NCI-H1105 (cell line): ENCODE measurements at places on chromosomes 1 and 21.

GRCh38 chr1:57599236-57599994 is 175.6 kb upstream of the DAB1 start:
- no peak for DNase-seq

DNA sequence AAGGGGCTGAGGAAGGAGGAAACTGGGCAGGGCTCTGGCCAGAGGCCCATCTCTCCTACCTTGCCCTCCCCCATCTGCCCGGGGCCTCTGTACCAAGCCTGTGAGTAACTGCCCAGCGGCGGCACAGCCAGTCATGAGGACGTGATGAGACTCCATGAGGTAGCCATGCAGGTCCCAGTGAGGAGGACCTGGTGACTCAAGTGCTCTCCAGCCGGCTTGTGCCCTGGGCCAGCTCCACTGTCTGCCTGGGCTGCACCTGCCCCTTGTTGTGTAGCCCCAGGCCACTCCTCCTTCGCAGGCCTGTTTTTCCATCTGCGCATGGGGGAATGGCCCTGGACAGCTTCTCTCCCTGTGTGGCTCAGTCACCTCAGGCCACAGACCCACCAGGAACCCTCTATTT is 42.0 kb upstream of the PADI1 start:
- no peak for DNase-seq

GRCh38 chr21:45019076-45019886 is 55.1 kb upstream of the ADARB1 start:
- DNase-seq, result no peak

GRCh38 chr1:38667626-38668025 is 191.9 kb downstream of the RRAGC start:
- no peak for DNase-seq

DNA sequence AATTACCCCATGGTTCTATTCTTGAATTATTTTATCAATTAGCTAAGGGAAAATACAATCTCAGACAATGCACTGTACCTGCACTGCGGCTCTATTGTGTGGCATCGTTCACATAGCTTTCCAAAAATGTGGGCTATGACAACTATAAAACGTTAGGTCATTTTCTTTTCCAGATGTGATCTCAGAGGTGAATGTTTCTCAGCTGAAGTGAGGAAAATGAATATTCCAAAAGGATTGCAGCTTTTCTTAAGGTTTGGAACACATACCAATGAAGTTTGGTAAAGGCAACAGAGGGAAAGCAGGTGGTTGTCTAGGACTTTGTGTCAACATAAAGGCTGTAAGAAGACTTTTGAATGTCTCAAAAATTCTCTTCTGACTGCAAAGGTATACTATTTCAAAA is 105.5 kb downstream of the NRIP1 start:
- no peak for DNase-seq

- DNase-seq, result no peak
Measured at GRCh38 chr21:45504021-45504515, 38.2 kb downstream of the SLC19A1 start.

DNA sequence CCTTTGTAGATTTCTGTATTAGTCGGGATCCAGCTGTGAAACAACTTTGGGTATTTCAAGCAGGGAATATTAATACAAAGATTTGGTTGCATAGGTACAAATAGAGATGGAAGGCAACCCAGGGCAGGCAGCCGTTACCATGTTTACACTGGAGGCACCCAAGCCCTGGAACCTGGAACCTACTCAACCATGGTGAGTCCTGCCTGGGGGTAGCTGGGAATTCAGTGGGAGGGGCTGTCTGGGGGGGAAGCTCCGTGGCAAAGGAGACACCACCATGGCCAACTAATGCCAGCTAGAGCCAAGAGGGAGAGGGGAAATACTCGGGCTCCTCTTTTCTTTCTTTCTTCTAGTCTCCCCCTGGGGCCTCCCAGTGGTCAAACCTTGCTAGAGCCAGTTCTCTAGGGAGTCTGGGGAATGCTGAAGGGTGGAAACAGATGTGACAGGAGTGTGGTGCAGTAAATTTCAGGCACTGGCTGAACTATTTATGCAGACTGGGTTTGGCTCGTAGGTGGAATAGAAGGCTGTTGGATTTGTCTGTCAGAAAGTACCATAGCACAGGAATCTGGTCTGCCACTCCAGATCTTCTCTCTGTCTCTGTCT is 91.9 kb upstream of the CACNA1E start:
- peak; percentile 74 for DNase-seq

DNA sequence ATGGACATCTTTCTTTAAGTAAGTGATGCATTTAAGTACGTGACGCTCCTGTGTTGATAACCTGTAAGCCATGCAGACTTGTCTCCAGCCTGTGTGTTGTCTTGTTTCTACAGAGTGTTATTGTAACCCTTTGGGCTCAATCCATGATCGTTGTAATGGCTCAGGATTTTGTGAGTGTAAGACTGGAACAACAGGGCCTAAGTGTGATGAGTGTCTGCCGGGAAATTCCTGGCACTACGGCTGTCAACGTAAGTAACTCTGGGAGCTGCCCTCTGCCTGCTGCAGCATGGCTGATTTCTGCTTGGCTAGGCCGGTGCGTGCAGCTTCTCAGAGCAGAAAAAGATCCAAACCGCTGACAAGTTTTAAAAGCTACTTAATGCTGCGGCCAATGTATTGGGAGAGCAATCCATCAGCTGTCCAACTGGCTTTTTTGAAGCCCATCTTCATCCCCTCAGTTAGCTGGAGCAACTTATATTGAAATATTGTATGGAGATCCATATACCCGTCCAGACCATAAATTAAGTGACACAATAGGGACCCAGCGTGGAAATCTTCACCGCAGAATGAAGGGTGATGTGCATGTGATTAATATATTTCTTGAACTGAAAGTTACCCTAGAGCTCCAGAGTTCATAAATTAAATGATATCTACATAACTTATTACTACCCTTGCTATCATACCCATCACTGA is 295.9 kb downstream of the NTNG1 start:
- no peak for DNase-seq

DNA sequence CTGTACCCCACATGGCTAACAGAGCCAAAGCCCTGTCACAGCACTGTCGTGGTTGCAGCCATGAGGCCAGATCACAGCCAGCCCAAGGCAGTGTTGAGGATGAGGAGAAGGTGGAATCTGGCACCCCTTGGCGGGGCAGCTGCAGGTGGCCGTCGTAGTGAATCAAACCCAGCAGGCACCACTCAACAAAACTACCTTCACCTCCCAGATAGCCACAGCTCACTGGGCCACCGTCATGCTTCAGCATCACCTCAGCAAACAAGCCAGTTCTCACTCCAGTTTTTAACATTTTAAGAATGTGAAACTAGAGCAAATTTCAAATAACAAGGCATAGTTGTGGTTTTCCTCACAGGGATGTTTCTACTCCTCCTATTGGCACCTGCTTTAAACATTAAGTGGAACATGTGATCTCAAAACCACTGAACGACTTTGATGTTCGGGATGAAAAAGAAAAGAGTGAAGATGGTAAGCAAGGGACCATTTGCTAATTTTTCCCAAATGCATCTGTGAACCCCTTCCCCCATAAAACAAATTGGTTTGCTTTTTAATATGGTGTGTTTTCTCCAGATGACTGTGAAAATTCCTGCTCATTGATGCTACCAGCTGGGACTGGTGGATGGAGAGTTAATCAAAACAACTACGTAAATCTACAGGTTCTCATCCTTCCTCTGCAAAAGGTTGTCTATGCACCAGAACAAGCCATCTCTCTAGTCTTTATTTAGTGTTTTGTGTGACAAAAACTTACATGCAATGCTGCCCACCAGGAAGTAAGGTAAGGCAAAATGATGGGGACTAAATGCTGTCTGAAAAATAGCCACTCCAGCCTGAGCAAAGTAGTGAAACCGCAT is 45.5 kb downstream of the TOR1AIP2 start:
- no peak for DNase-seq

DNA sequence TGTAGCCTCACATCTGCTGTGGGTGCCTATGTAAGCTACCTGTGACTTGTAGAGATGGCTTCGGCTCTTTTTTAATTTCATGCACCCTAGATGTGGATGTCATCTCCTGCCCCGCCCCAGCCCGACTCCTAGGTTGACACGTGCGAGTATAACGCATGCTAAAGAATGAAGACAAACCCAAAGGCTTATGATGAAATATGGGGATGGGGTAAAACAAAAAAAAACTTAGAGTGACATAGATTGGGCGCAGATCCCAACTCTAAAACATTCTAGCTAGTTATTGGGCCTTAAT is 613 bp upstream of the ERO1B start:
- DNase-seq, result no peak

- DNase-seq, result no peak
Measured at GRCh38 chr1:32549616-32550015, 10.4 kb downstream of the ZBTB8A start.

DNA sequence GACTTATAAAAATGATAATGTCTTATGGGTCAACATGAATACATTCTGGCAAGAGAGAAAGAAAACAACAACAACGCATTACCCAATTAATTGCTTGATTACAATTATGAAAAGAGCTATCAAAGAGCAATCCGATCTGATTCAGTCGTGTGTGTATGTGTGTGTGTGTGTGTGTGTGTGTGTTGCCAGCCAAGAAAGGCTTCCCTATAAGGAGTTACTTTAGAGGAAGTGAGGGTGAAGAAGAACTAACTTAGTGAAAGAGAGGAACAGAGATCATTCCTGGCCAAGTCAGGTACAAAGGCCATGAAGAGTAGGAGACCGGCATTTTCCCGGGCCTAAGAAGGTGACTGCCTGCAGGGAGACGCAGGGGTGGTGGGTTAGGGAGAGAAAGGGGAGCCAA is 9.4 kb downstream of the TMEM35B start:
- DNase-seq, result no peak

DNA sequence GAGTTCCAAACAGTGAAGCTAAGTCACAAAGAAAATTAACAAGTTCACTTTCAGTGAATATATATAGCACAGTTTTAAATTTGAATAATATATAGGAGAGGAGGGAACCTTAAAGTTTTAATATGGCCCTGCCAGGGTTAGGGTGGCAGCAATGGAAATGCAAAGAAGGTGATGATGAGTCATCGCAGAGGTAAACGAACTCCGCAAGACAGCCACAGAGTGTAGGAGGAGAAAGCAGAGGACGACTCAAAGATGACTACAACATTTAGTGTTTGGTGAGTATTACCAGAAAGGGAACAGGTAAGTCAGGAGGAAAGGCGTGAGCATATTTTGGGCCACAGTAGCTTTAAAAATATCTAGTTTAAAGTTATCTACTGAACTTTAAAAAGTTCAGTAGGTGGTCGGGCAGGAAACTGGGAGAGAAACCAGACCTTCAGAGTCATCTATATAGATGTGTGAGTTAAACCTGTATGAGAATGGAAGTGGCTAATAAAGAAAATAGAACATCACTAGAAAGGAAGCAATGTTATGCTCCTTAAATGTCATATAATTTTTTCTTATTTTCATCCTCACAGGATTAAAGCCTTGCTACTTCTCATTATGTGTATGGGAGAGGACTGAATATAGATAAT is 75.7 kb downstream of the UCHL5 start:
- DNase-seq, result no peak

GRCh38 chr1:27402349-27402754 is 9.9 kb downstream of the GPR3 start:
- DNase-seq, result no peak

- DNase-seq, result no peak
Measured at GRCh38 chr1:210654176-210654981, 325.7 kb downstream of the HHAT start.

- no peak for DNase-seq
Measured at GRCh38 chr1:29783508-29784275, 547.4 kb downstream of the PTPRU start.

GRCh38 chr1:59564192-59564891 is 250.4 kb upstream of the HOOK1 start:
- no peak for DNase-seq

- DNase-seq, result no peak
Measured at GRCh38 chr1:89836252-89837035, 15.6 kb downstream of the LRRC8D start.

DNA sequence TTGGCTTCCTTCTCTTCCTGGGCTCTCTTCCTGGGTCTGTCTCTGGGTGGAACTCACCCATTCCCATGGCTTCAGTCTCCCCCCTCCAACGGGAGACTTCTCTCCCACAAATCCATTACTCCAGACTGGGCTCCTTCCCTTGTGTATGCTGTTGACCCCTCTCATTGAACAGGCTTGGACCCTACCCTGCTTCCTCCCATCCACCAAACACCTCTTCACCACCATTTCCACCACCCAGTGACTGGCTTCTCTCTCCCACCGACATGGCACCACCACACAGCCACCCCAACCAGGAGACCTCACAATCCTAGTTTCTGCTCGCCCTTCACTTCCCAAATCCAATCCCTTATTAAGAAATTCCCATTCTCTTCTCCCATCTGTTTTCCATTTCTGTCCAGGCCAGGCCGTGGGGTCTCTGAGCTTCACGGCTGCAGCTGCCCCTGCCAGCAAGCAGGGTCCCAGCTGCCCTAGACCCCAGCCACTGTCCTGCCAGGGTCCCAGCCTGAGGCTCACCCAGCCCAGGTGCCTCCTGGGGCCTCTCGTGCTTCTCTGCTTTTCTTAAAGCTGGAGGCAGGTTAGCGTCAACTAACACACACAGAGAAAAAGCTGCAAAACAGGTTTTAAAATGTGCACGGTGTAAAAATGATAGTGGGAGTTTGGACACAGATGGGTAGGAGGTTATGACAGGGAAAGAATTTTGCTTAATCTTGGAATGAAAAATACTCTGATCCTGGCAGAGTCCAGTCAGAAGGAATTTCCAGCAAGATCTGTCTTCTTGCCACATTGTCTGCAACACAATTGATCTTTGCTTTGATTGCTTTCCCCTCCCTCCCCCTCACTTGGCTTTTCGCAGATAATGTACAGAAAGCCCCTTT is 383.8 kb upstream of the VAMP3 start:
- DNase-seq, result no peak

- DNase-seq, result peak; percentile 80
Measured at GRCh38 chr1:204359474-204360255, at the start of gene PLEKHA6. TSS of gene PLEKHA6 (minus strand) at chr1:204359929. CDS start at chr1:204273727, 86,202 bp downstream.

- no peak for DNase-seq
Measured at GRCh38 chr1:234997201-234997895, 131.3 kb downstream of the TOMM20 start.

DNA sequence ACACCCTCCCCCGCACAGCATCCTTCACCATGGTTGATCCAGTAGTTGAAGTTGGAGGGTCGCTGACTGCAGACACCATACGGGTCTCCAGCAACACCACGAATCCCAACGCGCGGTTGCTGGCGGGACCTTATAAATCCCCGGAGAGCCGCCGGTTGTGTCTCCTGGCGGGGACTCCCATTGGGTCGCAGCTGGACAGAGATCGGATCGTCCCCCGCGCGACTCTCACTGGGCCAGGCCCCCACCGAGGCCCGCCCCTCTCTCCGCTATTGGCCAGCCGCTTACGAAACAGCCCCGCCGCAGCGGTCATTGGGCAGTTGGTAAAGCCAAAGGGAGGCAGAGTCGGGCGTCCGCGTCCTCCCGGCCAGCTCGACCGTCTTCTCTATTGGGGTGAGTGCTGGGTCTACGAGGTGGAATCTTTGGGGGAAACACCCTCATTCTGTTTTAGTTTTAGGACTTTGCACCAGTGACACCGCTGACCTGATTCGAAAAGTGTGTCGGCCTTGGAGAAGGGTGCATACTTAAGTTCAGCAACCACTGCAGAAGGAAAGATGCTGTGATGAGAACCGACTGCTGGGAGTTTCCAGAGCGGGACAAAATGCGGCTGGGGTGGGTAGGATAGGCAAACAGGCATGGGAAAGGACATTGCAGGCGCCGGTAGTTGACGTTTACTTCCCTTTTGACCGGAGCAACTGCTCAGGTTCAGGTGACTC is 27.4 kb downstream of the RABIF start:
- DNase-seq, result peak; percentile 94
